ENCODE measurements at places on chromosomes 7 and 10.

DNA sequence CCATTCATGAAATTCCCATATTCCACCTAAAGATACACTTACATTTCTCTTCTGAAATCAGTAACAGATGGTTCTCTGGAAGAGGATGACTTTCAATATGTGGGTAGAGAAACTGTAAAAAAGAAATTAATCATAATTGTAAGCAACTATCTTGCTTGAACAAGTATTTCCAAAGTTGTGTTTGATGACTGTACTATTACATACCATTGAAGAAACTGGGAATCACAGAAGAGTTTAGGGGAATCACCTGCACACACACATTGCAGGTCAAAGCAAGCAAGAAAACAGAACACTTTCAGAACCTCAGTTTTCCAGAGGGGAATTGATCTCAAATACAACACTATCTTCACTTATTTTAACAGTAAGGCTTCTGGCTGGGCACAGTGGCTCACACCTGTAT lies 33.6 kb downstream of the GSAP start:
- DNase-seq = no peak

DNA sequence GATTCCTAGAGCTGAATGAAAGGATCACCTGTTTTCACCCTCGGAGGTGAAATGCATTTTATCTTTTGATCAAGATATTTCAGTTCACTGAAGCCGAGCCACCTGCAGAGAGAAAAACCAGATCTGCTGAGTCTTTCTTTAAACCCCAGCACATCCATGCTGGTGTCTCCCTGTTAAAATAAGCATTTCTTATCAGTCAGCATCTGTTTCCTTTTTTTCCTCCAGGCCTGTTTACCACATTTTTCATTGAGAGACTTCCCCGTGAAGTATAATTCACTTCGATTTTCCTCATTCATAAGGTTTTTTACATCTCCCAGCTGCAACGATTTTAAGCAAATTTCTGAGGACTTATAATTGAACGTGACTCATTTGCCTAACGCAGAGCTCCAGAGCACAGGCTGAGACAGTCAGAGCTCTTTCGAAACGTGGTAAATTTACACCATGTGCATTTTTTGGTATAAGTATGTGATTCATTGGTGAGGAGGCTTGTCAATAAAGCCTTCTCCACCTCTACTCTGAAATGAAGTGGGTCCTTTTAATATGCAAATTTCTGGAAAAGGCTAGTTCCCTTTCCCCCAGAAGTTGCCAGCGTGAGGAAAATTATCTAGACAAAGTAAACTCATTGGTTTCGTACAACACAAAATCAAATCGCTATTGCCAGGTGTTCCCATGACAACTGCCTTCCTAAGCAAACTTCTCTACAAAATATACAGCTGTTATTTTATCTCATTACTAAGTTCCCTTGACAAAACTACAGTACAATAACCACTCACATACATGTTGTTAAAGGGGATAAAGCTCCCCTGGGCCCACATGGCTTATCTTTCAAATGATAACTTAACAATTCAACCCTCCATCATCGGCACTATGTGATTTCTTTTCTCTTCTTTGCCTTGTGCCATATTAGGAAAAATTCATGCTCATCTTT lies 374.8 kb upstream of the AKR1E2 start:
- peak; percentile 38 for DNase-seq

DNA sequence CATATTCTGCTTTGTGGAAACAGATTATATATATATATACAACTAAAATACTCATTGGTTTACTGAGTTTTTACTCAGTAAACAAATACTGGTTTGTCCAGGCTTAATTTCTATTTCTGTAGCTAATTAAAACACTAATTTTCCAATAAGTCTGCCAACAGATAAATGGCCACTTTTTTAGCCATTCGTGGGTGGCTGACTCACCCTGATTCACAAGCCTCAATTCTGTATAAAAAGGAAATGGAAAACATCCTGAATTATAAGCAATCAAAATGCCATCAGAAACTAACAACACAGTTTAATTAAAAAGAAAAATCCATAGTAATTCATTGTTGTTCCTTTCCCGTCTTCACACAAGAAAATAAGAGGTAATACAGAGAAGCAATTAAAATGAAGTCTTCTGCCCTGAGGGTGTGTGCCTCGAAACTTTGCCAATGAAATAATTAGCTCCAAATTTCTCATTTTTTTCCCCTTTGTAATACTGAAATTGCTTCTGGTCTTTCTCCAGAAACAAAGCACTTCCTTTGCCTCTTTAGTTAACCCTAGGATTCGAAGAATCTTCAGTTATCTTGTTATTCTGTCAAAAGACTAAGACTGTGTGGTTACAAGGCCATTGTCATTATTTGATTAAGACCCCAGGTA lies 118.7 kb upstream of the PTN start:
- no peak for DNase-seq

- DNase-seq = no peak
Measured at GRCh38 chr10:80501913-80502521, 35.7 kb upstream of the SH2D4B start.

DNA sequence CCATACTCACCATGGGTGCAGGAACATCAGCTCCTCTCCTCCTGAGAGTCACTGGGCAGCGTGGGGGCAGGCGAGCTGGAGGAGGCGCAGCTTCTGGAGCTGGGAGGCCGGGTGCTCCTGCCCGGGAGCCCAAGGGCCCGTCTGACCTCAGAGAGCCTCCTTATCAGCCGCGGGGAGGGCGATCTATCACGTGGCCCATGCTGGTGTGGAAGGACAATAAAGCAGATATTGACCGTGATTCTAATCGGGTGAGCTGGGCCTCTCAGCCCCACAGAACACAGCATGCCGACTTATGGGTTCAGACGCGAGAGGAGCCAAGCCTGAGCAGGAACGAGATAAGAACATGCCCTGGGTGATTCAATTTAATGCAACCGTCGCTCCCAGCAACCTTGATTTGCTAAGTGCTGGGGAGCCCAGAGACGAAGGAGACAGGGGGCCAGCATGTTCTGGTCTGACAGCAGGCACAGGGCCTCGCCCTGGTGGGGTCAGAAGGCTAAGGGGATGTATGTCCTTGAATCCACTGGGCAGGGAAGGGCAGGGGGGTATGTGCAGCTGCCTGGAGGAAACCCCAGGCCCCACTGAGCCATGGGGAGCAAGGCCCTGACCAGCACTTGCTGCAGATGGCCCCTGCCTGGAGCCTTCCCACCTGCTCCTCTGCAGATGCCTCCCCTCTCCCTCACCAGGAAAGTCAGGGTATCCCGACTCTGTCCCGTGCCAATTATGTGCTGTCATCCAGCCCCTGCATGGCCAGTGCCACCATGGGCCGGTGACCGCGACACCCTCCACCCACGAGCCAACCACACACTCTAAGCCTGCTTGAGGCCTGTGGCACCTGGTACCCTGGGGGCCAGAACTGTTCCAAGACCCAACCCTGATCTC lies 95.3 kb upstream of the RET start:
- DNase-seq = no peak

- no peak for DNase-seq
Measured at GRCh38 chr10:131181456-131181855, 130.1 kb downstream of the TCERG1L start.

- DNase-seq = no peak
Measured at GRCh38 chr7:69067397-69067796, 530.9 kb upstream of the AUTS2 start.

DNA sequence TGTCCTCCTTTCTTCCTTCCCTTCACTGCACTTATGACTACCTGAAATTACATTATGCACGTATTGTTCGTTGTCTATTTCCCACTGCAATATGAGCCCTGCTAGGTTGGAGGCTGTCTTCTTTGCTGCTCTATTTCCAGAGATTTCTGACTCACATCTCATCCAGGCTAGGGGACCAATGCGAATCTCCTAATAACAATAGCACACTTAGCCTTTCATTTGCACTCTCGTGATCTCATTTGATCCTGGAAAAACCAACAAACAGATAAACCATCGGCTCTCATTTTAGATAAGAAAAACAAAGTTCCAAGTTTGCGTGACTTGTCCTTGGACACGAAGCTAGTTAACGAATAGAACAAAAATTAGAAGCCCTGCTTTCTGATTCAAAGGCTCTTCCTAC lies 1.4 kb downstream of the ZNF438 start:
- DNase-seq = no peak

DNA sequence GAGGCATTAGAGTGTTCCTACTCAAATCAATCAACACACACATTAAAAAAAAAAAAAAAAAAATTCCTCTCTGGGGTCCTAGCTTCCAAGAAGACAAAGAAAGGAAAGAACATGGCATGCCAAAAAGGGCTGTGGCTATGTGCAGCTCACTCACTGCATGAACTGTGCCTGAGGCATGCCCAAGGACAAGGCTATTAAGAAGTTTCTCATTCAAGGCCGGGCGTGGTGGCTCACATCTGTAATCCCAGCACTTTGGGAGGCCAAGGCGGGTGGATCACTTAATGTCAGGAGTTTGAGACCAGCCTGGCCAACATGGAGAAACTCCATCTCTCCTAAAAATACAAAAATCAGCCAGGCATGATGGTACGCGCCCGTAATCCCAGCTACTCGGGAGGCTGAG lies 41.9 kb upstream of the PPP3CB start:
- no peak for DNase-seq

GRCh38 chr7:73739387-73739767 lies 775 bp upstream of the ABHD11 start:
- no peak for DNase-seq

- DNase-seq = no peak
Measured at GRCh38 chr7:131424219-131424822, 96.6 kb downstream of the MKLN1 start.

DNA sequence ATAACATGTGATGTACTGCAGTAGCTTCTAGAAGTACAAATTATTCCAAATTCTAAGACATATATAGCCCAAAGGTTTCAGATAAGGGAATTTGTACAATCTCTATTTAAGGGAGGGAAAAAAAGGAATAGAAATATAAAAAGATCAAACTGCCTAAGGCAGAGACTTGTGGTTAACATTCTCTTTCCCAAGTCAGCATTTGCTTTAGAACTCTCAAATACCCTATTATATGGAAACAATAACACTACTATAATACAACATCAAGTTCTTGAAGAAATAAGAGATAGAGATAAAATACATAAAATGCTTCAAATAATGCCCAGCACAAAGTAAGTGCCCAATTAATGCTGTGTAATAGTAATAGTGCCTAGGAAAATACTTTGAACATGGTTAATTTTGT lies 123.1 kb downstream of the CRPPA start:
- no peak for DNase-seq

GRCh38 chr7:75573477-75574019 lies 81.4 kb downstream of the SPDYE5 start:
- DNase-seq = no peak

GRCh38 chr10:7507887-7508726 lies 97.3 kb upstream of the SFMBT2 start:
- no peak for DNase-seq

DNA sequence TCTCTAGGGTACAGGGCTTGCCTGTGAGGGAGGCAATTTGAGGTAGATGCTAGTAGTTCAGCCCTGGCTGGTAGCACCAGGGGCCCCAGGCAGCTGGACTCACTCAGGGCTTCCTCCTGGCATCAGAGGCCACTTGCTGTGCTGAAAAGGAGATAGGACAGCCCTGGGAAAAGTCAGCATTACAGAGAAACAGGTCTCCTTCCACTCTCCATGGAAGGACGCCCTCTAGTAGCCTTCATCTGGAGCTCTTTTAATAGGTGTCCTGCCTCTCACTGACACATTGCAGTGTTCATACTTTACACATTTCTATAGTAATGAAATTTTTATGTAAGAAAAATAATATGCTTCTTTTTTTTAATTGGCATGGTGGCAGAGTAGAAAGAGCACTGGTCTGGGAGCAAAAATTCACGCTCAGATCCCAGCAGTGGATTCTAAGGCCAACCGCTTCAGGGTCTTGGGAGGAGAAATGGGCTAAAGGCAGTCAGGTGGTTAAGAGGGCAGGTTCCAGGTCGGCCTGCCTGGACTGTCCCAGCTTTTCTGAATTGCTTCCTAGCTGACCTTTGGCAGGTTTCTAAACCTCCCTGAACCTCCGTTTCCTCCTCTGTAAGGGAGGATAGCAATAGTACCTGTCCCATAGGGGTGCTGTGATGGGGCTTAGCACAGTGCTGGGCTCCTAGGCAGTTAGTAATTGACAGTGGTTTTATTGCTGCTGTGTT lies 35.8 kb downstream of the AIFM2 start:
- no peak for DNase-seq

DNA sequence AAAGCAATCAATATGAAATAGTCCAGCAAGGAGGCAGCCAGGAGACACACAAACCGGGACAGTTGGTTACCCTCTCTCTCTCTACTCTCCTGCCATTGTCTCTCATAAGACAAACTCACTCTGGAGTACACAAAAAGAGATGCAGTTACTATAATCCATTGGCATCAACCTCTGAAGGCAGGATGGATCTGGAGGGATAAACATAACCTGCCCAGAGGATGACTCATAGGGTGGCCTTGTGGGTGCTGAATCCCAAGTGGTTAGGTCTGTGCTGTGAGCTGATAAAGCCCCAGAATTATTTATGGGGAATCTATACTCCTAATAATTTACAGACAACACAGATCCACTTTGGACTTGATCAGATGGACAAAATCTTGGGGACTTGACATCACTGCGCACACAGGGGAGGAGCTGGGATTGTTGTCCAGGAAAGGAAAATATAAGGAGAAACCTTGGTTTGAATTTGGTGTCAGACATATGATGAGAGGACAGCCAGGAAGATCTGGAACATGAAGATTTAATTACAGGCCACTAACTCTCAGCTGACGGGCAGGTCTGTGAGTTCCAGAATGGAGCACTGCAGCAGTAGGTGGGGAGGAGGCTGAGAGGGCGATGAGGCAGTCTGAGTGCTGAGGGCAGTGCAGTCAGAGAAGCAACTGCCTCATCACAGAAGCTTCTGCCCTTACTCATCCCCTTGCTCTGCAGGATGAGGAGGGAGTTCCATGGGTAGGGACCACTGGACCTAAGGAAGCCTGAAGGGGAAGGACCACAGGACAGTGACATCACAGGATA lies 113.9 kb upstream of the PRSS58 start:
- no peak for DNase-seq

DNA sequence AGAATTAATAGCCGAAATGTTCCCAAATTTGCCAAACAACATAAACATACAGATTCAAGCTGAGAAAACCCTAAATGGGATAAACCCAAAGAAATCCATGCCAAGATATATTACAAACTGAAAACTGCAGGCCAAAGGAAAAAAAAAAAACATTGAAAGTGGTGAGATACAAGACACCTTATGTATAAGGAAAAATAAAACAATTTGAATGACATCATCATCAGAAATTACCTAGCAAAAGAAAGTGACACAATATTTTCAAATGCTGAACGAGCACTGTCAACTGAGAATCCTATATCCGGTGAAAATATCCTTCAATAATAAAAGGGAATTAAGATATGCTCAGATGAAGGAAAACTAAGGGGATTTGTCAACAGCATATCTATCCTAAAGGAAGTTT lies 66.5 kb downstream of the PHYHIPL start:
- DNase-seq = no peak

- DNase-seq = no peak
Measured at GRCh38 chr10:103828587-103829197, 26.7 kb downstream of the SH3PXD2A start.
